Testis (tissue), 5 donors: ENCODE measurements at places on chromosomes 7 and 10.
A peak's percentile ranks its signal among the peaks of the same experiment; 100 is the strongest.

GRCh38 chr7:47552621-47553020 lies 29.3 kb downstream of the TNS3 start:
- no peak for DNase-seq

DNA sequence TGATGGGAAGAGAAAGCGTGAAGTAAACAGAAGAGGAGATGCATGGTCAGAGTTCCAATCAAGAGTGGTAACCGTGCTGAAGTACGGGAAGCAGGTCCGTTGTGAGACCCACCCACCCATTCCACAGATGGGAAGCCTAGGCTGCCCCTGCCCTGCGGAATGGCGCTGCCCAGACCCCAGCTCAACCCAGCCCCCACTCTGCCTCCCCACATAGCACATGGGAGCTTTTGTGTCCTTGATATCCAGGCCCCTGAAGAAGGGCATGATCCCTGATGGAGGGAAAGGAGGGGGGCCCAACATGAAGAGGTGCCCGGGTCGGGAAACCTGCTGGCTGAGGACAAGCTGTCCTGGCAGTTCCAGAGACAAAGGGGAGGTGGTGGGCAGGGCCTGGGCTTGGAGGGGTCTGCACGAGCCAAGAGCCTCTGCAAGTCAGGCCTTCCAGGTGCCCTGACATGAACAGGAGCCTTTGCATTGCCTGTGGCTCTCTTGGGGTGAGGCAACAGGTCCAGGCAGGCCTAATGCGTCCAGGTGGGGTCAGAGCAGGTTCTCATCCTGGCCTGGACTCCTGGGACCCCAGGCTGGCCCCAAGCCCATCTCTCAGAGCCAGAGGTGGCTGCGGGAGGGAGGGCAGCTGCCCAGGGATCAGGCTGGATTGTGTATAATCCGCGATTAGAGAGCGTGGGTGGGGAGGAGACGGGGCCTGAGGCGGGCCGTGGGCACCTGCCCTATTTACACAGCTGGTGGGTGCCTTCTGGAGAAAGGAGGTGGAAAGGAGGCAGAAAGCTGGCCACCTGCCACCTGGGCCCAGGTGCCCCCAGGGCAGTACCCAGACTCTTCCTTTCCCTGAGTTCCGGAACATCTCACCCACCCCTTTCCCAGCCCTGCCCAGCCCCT lies 23.5 kb downstream of the YKT6 start:
- DNase-seq: no peak

DNA sequence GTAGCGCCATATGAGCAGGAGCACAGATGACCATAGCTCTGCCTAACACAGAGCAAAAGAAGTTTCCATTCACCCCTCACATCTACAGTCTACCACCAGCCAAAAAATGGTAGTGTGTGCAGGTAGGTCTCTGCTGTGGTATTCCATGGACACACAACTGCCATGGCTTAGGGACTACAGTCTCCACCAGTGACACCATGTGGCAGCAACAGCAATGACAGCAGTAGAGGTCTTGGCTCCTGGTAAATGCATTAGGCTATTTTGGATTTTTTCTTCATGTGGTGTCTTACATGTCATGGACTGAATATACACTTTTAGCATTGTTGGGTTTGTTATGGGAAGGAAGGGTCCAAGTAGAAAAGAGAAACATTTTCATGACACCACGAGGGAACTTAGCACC lies 70.1 kb upstream of the CABCOCO1 start:
- peak; percentile 56 for DNase-seq

DNA sequence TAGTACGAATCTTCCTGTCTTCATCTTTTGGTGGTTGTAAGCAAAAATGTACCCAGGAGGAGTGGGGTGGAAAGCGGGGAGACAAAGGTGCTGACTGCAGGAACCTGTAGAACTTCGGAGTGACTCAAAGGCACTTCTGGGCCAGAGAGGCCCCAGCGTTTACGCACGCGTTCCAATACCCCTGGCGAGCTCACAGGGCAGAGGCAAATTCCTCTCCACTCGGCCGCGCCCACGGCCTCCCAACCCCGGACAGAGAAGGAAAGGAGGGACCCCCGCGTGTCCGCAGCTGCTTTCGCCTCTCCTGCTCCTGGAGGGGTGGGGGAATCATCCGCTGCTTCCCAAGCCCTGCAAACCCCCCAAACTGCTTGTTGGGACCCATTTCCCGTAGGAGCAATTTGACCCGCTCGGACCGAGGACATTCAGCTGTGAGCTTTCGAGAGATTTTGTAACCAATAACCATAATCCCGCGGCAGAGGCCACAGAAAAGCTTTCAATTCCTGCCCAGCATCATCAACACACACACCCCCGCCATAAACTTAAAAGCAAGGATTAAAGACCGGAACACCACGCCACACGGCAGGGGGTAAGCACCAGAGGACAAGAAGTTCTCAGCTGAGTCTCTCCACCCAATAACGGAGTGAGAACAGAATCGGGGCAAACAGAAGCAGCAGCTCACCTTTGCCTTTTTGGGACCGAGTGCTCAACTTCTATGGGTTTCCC lies 2.3 kb downstream of the IGF2BP3 start:
- DNase-seq: no peak

GRCh38 chr10:130463104-130463875 lies 327.1 kb downstream of the GLRX3 start:
- DNase-seq: peak; percentile 9

DNA sequence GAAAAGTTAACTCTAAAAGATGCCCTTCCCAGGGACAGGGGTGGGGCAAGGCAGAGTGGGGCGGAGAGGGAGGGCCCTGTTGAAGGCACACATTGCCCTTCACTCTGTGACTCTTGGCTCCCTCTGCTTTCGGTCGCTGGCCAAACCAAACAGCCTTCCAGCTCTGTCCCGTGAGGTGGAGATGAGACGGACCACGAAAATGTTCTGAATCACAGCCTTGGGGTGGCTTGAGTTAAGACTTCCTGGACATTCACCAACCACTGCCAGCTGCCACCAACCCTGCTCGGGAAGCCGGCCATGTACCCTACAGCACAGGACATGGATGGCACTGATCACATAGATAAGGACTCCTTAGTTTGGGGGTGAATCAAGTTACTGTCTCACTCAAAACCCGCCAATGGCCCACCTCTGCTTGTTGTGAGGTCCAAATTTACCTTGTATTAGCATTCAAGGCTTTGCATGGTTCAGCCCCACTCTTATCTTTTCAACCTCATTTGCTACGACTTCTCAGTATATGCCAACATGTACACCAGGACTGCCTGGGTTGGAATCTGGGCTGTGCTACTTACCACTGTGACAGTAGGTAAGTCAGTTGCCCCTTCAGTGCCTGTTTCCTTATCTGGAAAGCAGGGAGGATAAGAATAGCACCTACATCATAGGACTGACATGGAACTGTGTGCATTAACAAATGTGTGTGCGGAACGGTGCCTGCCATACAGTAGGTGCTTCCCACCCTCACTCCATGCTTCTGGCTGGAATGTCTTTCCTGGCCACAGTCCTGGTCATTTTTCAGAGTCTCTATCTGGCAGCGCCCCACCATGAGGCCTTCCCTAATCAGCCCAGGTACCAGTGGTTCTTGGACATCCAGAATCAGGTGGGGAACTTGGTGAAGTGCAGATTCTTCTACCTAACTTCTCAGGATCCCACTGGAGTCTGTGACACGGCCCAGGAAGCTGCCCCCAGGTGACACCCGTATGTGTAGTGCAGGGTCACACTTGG lies 28.0 kb downstream of the ITPRIP start:
- DNase-seq: peak; percentile 69

GRCh38 chr7:6435486-6436384 lies 12.0 kb downstream of the DAGLB start:
- peak; percentile 79 for DNase-seq

DNA sequence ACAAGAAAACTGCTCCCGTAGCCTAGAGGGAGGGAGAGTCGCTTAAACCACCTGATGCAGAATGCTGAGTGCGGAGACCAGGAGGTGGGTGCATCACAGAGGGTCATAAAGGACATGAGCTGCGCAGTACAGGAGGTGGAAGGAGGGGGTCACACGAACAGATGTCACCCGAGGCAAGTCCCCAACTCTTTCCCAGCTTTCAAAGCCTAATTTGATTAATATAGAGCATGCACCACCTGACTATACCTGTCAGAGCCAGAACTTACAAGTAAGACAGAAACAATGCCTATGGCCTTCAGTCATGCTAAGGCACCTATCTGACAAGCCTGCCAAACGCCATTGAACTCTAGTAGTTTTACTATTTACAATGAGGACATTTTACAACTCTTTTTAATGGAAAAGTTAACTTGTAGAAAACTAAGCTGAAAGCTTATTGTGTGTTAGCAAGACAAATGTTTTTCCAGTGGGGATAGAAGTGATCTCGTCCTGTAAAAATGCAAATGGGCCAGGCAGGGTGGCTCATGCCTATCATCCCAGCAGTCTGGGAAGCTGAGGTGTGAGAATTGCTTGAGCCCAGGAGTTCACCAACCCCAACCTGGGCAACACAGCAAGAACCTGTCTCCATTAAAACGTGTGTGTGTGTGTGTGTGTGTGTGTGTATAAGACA lies 1.1 kb upstream of the VOPP1 start:
- no peak for DNase-seq

DNA sequence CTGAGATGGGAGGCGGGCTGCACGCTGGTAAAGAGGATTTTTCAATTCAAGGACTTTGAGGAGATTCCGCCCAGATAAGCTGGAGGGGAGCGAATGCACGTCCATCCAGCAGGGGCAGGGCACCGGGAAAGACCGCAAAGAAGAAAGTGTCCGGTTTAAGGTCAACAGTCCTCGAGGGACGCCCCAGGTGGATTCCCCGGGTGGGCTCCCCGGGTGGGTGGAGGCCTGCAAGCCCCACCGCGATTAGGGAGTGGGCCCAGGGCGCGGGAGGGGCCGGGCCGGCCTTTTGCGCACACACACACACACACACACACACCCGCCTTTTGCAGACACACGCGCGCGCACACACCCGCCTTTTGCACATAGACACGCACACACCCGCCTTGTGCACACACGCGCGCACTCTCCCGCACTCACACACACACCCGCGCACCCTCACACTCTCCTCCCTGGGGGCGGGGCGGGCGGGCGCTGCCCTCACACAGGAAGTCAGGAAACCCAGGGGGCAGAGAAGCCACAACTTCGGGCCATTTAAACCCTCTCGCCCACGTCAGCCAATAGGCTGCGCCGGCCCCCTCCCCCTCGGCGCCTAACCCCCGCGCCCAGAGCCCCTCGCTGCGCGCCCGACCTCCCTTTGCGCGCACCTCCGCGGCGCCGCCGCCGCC lies 615 bp downstream of the ARHGAP12 start:
- DNase-seq: peak; percentile 58

GRCh38 chr10:1204434-1205326 lies 148.5 kb downstream of the WDR37 start:
- no peak for DNase-seq

DNA sequence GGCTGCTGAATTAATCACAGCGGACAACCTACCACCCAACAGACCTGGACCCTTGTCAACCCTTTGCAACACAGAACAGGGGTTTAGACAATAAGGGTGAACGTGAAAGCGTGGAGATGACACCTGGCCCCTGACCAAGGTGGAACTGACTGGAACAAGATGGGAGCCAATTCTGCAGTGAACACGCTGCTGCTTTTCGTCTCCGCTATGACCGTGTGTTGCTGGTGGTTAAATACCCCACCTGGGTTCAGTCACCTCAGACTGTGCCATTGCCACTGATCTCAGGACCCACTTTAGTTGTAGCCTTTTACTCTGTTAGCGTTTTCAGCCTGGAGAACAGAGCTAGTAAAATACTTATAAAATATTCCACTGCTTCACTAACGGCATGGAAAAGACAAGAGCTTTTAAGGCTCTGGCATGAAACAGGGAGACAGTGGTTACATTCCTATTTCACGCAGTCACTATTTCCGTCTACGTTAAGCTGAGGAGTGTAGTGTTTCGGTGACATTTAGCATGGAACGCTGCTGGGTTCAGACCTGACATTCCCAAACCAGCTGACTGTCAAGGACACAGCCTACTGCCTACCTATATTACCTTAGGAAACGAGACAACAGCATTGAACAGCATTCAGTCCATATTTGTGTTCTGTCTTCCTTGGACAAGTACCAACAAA lies 119.5 kb upstream of the PRSS1 start:
- DNase-seq: no peak

DNA sequence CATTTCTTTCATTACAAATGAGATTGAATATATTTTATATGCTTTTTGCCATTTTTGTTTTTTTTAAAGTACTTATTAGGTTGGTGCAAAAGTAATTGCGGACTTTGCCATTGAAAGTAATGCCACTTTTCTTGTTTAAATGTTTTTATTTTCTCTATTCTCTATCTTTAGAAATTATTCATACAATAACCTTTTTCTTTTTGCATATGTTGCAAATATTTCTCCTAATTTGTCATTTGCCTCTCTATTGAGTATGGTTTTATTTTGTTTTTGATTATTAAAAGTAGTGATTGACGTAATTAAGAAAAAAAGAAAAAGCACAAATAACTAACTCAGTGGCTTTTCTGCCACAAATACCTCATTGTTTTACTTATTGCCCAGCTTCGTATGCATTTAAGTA lies 172.4 kb downstream of the NPSR1 start:
- no peak for DNase-seq

DNA sequence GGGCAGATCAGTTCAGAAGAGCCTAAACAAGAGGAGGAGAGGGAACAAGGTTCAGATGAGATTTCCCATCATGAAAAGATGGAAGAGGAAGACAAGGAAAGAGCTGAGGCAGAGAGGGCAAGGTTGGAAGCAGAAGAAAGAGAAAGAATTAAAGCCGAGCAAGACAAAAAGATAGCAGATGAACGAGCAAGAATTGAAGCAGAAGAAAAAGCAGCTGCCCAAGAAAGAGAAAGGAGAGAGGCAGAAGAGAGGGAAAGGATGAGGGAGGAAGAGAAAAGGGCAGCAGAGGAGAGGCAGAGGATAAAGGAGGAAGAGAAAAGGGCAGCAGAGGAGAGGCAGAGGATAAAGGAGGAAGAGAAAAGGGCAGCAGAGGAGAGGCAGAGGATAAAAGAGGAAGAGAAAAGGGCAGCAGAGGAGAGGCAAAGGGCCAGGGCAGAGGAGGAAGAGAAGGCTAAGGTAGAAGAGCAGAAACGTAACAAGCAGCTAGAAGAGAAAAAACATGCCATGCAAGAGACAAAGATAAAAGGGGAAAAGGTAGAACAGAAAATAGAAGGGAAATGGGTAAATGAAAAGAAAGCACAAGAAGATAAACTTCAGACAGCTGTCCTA lies 52.7 kb upstream of the AGBL3 start:
- DNase-seq: no peak

DNA sequence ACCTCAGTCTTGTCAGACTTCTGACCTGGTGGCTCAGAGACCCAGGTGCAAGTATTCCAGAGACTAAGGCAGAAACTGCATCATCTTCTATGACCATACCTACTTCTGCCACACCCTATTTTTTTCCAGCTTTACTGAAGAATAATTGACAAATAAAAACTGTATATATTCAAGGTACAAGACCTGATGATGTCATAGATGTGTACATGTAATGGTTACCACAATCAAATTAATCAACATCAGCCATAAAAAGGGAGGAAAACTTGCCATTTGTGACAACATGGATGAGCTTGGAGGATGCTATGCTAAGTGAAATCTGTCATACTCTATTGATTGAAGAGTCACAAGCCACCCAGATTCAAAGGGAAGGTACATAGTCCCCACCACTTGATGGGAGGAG lies 815.6 kb downstream of the SORCS1 start:
- DNase-seq: no peak

GRCh38 chr7:84247591-84247990 lies 53.0 kb upstream of the SEMA3A start:
- no peak for DNase-seq
